ENCODE measurements at places on chromosomes 16 and 17.

DNA sequence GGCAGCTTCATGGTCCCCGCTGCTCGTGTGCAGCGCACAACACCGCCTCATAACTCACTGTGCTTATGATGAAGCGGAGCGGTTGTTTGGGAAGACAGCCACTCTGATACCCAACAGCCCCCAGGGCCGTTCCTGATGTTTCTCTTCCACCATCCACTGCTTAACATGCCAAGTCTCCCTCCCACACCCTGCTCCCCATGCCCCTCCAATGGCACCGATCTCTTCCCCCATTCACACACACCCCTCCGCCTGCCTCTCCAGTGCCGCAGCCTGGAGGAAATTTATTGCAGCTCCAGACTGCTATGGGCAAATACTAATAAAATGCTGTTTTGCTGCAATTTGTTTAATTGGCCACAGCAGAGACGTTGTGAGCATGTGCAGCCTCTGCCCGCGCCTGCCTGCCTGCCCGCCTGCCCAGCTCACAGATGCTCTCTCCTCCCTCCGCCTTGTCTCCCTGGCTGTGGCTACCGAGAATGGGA, 80.3 kb upstream of the LHX1 start:
- DNase-seq = no peak

GRCh38 chr17:57674894-57675293, 70.2 kb downstream of the CCDC182 start:
- DNase-seq = no peak

- peak; percentile 41 for DNase-seq
Observed at GRCh38 chr16:64962786-64963185, 159.1 kb downstream of the CDH11 start.

DNA sequence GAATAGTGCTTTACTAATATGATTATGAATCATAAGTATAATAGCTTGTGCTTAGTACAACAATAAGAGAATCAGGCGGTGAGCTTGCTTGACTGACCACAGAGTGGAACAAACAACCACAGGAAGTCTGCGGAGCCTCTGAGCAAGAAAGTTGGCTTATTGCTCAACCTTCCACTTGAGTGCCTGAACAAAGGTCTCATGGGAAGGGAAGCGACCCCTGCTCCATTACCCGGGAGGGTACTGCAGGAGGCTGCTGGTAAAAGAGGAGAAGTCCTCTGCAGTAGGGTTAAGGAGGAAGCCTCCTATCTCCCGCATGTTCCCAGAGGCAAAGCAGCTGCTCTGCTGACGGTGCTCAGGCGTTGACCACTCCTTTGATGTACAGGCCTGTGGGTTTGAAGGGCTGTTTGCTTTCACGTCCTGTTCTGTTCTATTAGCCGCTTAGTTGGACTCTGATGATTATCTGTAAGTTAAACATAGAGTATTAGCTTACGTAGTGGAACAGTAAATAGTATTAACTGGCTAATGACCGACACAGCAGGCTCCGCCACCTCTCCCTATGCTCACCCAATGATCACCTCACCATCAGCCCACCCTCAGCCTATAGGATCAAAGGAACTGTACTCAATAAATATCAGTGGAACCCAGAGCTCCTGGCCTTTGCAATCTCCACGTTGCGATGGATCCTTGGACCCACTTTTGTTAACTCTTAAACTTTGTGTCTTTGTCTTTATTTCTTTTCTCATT, 17.5 kb downstream of the ALOX15B start:
- DNase-seq = peak; percentile 62
